ENCODE measurements at places on chromosomes 7 and 10. TPM values are rescaled to one million over a fixed set of nuclear protein-coding genes. Genes with fewer than 3 reads are reported as not detected.

- no peaks in the 10 kb centered on the region for H3K36me3 ChIP-seq
- DNase-seq = no peak
- no peak overlapping the region for H3K4me3 ChIP-seq
- H3K27ac ChIP-seq = no peak overlapping the region
Measured at GRCh38 chr7:15543256-15543655, 18.6 kb downstream of the AGMO start.

- no peak overlapping the region for H3K27ac ChIP-seq
- H3K4me1 ChIP-seq = no peaks in the 10 kb centered on the region
- no peaks in the 10 kb centered on the region for H3K27me3 ChIP-seq
- no peaks in the 10 kb centered on the region for H3K36me3 ChIP-seq
- no peak for DNase-seq
Measured at GRCh38 chr7:114293289-114294012, 121.2 kb upstream of the FOXP2 start.

GRCh38 chr10:127736915-127737562 lies at the start of gene FOXI2:
TSS of gene FOXI2 (plus strand) at chr10:127737185. CDS start at chr10:127737274, 89 bp downstream.
- no peak for DNase-seq
- H3K4me1 ChIP-seq = peaks cover 1% of the 10 kb centered on the region
- H3K4me3 ChIP-seq = no peak within 1 kb of the TSS
- no peak within 1 kb of the TSS for H3K27ac ChIP-seq

DNA sequence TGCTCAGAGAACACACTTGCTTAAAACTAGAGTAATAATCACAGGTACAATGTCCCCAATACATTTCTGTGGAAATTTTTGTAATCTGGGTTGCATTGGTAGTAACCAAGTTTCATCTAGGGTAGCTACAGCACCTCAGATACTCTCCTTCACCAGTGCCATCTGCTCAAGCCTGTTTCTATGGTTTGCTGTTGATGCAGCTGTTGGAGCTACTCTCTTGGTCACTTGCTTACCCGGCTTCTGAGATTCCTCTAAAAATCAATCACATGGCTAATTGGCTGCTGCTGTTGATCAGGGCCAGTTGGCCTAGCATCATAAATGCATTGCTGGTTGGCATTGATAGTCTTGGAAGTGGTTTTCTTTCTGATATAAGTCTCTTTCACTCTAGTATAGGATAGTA lies 220.8 kb downstream of the BICC1 start:
- no peak for DNase-seq
- H3K36me3 ChIP-seq = no peaks in the 10 kb centered on the region
- no peak overlapping the region for H3K4me3 ChIP-seq
- H3K27ac ChIP-seq = no peak overlapping the region
- no peaks in the 10 kb centered on the region for H3K4me1 ChIP-seq

- no peak overlapping the region for H3K27ac ChIP-seq
- no peaks in the 10 kb centered on the region for H3K36me3 ChIP-seq
- peaks cover 5% of the 10 kb centered on the region for H3K4me1 ChIP-seq
- DNase-seq = peak; percentile 47
- peaks cover 22% of the 10 kb centered on the region for H3K27me3 ChIP-seq
Measured at GRCh38 chr10:97791824-97792721, 20.3 kb upstream of the SFRP5 start.

GRCh38 chr10:71620642-71621041 lies 98.9 kb downstream of the C10orf105 start:
- H3K4me1 ChIP-seq = peaks cover 6% of the 10 kb centered on the region
- no peak overlapping the region for H3K27ac ChIP-seq
- H3K27me3 ChIP-seq = peaks cover 4% of the 10 kb centered on the region

DNA sequence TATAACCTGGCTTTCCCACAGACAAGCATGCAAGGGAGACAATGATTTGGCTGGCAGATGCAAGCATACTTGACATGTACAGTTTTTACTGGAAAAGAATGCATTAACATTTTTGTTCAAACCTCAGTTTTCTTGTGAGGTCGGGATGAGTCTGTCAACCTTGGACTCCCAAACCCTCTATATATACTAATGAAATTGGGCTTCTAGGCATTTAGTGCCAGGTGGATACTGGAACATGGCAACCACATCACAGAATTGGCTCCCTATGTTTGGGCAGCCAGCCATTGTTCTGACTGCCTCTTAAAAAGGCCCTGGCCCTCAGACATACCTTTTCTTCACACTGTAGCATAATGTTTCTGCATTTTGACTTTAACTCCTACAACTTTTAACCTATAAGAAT lies 39.1 kb downstream of the CDK6 start:
- no peaks in the 10 kb centered on the region for H3K27me3 ChIP-seq
- no peak overlapping the region for H3K27ac ChIP-seq
- peaks cover 13% of the 10 kb centered on the region for H3K4me1 ChIP-seq
- no peak overlapping the region for H3K4me3 ChIP-seq

Gene SPAM1
- total RNA-seq = not detected

Gene PVRIG
- total RNA-seq = 17.1 TPM
